BJ (cell line): ENCODE measurements at places on chromosomes 3 and 15.

DNA sequence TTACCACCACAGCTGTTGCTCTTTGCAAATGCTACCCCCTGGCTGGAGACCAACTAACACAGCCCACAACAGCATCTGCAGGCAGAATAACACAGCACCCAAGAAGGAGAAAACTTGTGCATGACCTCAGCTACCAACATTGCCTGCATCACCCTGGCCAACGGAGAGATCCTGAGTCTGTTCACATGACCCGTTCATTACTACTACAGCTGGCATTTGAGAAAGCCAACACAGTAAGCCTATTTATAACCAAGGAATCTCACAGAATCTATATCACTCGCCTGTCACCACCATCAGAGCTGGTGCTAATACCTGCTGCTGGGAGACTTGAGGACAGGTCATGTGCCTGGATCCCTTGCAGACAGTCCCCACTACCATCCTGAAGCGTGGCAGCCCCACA lies 215.2 kb downstream of the POLQ start:
- DNase-seq: no peak

- DNase-seq: no peak
These were observed 5.1 kb downstream of the ACAA1 start for GRCh38 chr3:38131621-38132369.

- DNase-seq: no peak
These were observed 89.4 kb upstream of the ABHD17C start for GRCh38 chr15:80605591-80606150.

GRCh38 chr3:44098656-44099415 lies 142.8 kb upstream of the TOPAZ1 start:
- DNase-seq: no peak

DNA sequence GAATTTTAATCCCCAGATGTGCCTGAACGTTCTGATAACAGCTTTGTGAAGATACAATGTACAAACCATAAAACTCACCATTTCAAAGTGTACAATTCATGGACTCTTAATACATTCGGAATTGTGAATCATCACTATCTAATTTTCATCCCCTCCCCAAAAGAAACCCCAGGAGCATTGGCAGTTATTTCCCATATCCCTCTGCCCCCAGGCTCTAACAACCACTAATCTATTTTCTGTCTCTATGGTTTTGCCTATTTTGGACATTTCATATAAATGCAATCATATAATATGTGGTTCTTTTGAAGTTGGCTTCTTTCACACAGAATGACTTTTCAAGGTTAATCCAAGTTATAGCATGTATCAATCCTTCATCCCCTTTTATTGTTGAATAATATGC lies 25.3 kb downstream of the PRICKLE2 start:
- no peak for DNase-seq

DNA sequence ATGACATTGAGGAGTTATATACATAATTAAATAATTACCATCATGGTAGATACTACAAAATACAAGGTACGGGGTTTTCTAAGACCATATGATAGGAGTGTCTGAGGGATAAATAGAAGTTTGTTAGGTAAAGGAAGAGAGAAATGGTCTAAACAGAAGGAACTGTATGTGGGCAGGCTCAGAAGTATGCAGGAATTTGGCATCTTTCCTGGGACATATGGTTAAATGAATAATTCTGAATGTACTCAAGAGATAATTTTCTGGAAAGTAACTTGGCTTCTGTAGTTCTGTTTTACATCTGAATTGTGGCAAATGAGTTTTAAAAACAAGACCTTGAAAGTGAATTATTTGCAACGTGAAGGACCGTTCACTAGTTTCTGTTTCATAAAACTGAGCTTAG lies 17.5 kb downstream of the LMCD1 start:
- DNase-seq: no peak

DNA sequence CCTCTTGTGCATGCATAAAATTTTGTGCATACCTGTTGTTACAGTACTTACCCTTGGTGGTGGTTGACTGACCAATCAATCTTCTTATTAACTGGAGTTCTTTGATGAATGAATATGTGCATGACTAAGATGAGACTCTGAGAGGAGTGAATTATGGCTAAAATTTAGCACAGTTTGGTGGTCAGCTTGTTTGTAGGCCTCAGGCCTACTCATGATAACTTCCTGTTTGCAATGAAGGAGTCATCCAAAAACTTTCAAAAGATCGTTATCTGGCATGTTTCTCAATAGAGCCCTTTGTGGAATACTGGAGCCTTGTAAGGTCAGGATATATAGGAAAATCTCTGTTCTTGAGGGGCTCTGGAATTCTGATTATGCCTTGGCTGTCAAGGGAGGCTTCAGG lies 66.5 kb downstream of the LEKR1 start:
- DNase-seq: peak; percentile 50

DNA sequence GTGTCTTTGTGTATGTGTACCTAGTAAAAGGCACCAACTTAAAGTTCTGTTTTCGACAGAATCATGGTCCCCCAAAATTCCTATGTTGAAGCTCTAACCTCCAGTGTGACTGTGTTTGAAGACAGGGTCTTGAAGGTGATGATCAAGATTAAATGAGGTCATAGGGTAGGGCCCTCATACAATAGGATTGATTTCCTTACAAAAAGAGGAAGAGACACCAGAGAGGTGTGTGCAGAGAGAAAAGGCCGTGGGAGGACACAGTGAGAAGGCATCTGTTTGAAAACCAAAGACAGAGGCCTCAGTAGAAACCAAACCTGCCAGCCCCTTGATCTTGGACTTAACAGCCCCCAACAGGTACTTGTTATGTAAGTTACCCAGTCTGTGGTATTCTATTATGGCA lies 52.0 kb upstream of the CORO2B start:
- no peak for DNase-seq

DNA sequence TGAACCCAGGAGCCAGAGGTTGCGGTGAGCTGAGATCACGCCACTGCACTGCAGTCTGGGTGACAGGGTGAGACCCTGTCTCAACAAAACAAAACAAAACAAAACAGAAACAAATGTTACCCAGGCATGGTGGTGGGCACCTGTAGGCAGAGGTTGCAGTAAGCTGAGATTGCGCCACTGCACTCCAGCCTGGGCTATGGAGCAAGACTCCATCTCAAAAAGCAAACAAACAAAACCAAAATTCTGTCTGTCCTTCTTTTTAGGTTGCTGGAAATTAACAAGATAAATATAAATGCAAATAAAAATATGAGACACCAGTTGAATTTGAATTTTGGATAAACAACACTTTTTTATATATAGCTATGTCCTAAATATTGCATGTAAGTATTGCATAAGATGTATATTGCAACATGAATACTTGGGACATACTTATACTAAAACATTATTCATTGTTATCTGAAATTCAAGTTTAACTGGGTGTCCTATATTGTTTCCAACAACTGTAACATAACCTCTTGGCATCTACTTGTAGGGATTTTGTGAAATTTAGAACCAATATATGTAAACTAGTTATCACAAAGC lies 4.7 kb upstream of the CEP97 start:
- DNase-seq: no peak

DNA sequence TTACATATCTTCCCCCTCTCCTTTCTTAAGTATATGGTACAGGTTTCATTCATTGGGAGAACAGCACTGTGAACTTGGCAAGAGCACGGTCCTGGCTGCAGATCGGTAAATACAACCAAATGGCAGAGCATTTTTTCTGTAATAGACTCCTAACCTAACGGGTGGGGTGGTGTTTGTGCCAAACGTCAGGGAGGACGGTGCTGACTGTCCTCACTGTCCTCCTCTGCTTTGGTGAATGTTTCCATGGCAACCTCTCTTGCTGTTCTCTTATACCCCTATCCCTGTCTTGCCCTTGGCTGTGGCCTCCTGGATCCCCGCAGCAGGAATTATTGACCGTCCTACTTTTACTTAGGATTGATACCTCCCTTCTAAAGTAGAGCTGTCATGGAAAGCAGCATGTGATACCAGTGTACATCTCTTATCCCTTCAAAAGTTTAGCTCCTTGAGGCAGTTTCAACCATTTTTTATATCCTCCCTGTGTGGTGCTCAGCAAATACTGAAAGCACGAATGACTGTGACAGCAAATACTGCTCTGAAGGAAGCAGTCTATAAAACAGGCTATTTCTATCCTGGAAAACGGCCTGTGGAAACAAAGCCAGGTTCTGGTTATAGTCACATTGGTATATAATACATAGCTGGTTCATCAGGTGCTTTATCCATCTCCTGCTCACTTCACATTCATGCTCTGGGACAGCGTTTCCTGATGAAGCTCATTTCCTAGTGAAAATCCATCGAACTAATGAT lies 275.4 kb upstream of the C2CD4B start:
- no peak for DNase-seq

GRCh38 chr3:25531971-25532370 lies 103.9 kb downstream of the RARB start:
- no peak for DNase-seq

GRCh38 chr15:67066959-67067853 lies 1.8 kb downstream of the SMAD3 start:
- no peak for DNase-seq

DNA sequence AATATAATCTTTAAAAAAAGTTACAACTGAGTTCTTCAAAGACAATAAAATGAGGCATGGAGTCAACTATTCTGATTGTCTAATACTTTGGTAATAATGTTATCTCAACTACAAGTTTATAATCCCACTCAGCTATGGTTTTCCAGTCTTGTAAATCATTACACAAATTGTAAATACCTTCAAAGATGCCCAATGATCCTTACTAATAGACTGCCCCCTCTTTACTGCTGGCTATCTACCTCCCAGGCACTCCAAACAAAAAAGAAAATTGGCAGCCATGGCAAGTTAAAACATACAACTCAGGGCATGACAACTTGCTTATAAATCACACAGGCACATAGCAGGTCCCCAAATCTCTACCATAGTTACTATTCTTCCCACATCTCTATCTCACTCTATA lies 58.5 kb downstream of the ZNF280D start:
- DNase-seq: no peak

- no peak for DNase-seq
These were observed 57.3 kb downstream of the TMEM212 start for GRCh38 chr3:171900446-171900845.

- DNase-seq: no peak
These were observed 276.5 kb downstream of the TBL1XR1 start for GRCh38 chr3:176920766-176921160.

- DNase-seq: no peak
These were observed 6.6 kb downstream of the TP63 start for GRCh38 chr3:189637750-189638149.

DNA sequence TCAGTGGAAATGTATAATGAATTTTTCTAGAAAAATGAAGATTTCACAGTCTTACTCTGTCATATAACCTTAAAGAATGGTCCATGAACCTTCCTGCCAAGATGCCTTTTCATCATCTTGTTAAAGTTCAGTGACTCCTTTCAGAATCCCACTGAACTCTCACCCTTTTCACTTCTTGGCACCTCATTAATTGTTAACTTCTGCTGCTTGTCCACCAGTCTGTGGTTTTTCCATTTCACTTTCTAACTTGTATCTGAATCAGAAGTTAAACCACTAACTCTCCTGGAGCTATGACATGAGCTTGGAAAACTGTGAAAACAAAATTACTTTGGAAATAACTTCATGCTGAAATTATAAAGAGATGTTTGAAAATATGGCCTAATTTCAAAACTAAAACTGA lies 281.2 kb upstream of the ALCAM start:
- no peak for DNase-seq

DNA sequence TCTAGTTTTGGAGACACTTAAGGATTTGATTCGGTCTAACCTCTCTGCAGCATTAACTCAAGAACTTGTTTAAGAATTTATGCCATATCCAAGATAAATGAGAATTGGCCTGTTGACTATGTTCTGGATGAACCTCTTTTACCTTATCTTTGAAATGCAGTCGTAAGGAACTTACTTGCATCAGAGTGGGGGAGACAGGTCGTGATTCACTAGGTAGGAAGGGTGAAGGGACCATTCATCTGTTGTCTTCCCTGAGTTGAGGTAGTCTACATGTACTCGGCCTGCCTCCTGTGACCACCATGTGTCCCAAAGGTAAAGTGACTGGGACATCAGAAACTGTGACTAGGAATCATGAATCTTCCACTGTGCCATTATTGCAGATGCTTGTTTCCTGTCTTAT lies 248.0 kb upstream of the P2RY1 start:
- no peak for DNase-seq

- DNase-seq: no peak
These were observed 7.6 kb downstream of the XCR1 start for GRCh38 chr3:46019707-46020106.

- no peak for DNase-seq
These were observed 1.4 kb downstream of the ARID3B start for GRCh38 chr15:74542166-74543042.

- DNase-seq: no peak
These were observed 2.5 kb downstream of the RCCD1 start for GRCh38 chr15:90957031-90957790.

GRCh38 chr3:64190517-64191515 lies 34.5 kb downstream of the PRICKLE2 start:
- DNase-seq: peak; percentile 58

DNA sequence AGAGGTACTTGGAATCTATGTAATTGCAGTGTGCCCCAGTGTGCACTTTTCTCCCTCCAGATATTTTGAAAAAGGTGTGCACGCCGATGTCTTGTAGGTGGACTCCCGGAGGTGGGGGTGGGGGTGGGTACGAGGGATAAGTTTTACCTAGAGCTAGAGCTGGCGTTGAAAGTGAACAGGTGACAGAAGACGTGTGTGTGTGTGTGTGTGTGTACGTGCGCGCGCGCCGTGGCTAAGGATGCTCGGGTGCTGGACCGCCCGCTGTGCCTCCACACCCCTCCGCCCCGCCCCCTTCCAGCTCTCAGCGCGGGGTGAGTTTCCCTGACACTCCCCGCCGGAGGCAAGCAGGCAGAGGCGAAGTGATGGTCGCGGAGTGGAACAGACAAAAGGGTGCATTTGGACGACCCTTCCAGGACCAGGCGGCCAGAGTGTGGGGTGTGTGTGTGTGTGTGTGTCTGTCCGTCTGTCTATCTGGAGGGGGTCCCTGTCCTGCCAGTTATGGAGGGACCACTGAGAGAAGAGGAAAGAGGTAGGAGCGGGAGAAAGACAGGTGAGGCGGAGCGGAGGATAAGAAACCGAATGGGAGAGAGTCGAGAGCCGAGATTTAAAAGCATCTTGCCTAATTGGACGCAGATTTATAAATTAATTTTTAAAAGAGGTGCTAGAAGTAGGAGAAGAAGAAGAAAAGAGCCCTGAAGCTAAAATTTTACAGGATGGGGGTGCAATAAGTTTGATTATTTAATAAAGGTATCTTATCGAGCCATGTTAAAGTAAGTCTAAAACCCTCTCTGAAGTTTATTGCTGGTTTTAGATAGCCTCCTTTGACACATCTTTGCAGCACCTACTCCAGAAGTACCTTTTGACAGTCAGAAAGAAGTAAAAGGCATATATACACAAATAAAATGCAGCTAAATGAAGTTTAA lies 335.8 kb upstream of the THRB start:
- no peak for DNase-seq
